NCI-H345 (cell line): ENCODE measurements at places on chromosomes 12 and 14.

DNA sequence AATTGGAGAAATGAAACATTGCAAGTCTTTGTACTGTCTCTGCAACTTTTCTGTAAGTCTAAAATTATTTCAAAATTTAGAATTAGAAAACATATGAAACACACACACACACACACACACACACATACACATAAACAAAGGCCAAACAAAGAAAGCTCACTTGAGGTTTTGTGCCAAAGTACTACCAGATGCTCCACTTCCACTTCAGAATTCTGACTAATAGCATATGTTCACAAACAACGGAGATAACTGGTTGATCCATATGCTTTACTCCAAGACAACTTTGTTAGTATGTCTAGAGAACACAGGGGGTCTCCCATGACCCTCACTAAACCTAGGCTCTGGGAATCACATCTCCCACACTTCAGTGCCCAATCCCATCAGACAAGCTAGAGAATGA, 133.8 kb upstream of the CLEC14A start:
- DNase-seq = no peak

GRCh38 chr14:72644758-72645489, 249.0 kb downstream of the DPF3 start:
- no peak for DNase-seq

GRCh38 chr14:90805662-90806540, 10.3 kb downstream of the TTC7B start:
- no peak for DNase-seq

- no peak for DNase-seq
These were observed 78.3 kb downstream of the NPAS3 start for GRCh38 chr14:33017016-33017415.

DNA sequence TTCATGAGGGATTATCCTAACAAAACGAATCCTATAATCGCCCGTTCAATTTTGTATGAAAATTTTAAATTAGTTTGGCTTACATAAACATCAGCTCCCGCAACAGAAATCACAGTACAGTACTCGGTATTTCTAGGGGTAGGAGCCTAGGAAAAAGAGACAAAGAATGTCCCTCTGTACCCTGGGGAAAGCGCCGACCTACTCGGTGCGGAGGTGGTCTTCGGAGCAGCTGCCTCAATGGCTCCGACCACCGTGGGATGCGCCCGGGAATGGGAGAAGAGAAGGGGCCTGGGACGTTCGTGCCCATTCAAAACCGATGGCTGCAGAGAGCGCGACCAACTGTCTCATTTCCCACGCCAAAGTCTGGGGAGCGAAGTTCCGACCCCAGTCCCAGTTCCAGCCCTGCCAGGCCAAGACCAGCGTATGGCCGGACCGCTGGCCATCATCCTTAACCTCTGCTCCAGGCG, 618 bp downstream of the GNPNAT1 start:
- no peak for DNase-seq

DNA sequence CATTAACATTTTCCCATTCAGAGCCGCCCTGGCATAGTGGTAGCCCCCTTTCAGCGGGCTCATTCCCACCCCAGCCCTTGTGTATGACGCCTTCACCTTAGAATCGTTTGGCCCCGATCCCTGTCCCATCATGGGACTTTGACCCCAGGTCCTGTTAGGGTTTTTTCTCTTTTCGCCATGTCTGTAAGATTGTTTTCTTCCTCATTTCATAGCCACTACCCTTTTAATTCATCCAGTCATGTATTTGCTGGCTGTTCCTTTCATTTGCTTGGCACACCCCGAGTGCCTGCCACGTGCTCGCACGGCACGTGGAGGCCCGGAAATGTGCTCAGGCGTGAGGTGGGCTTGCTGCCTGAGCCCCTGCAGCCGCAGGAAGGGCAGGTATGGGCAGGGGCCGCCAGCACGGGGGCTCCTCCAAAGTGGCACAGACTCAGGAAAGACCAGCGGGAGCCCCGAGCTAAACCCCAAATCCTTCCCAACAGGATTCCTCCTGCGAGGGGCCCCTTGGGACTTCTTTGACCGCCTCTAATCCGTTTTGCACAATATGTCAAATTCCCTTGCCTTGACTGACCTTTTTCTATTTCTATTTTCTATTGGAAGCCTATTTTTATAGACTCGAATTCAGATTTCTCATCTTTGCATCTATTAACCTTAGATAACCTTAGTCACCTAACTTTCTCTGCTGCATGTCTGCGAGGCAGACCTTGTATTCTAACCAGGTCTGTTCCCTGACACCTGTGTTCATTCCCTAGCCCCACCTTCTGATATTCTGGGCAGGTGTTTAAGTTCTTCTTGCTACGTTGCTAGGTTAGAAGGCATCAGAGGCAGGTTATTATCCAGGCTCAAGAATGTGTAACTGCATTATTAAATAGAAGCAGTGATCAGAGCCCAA, 114.8 kb downstream of the EML1 start:
- no peak for DNase-seq

GRCh38 chr14:51310505-51310944, 70.5 kb downstream of the TMX1 start:
- peak; percentile 4 for DNase-seq

DNA sequence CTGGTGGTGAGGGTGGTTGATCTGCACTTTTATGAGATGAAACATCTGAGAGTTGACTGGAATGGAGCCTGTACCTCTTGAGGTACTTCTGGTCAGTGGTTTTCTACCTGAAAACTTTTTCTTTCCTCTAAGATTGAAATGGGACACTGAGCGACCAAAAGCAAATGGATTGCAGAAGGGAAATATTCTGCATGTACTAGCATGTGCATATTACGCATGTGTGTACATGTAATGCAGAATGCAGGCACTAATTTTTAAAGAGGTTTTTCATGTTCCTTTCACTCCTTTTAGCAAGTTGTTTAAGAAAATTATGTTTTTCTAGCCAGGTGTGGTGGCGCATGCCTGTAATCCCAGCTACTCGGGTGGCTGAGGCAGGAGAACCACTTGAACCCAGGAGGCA, 28.7 kb upstream of the EID3 start:
- DNase-seq = no peak

DNA sequence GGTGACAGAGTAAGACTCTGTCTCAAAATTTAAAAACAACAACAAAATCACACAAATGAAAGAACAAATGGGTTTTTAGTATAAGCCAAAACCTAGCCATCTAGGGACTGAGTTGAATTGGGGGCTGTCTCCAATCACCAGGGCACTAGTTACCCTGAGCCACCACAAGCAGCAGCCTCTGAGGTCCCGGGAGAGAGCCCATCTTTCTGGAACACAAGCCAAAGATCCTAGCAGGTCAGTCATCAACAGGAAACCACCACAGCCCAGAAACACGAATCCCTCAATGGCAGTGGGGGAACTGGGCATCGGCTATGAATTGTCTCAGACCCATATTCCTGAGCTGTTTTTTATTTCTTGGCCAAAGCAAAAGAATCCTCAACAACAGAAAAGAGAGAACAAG, 75.3 kb downstream of the KDM2B start:
- DNase-seq = no peak

DNA sequence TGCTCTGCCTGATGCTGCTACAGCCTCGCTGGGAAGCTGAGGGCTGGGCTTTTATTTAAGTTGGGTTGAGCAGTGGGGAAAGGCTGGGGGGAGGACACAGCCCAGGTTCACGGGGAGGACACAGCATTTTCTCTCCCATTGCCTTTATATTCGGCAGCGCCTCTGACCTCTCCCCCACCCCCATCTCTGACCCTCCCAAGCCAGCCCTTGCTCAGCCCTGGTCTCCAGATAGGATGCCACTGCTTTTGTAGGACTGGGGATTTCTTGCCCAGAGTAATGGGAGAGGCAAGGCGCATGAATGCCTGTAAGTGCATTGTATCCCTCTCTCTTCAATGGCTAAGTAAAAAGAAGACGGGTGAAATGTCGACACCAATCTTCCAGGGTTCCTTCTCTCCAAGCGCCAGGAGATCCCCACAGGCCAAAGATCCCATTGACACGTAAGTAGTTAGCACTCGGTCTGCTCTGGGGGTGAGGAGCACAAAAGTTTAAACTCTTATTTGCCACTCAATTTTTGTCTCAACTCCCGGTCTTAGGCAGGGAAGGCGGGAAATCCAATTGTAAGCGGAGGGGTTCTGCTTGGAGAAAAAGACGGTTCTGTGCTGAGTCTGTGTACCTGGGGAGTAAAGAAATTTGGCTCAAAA, 4.6 kb downstream of the HOXC4 start:
- no peak for DNase-seq

GRCh38 chr12:63084501-63084900, 66.5 kb downstream of the AVPR1A start:
- no peak for DNase-seq

- DNase-seq = no peak
These were observed 1.6 kb upstream of the C1S start for GRCh38 chr12:7058850-7059395.

- no peak for DNase-seq
These were observed 71.9 kb upstream of the HOXC13 start for GRCh38 chr12:53866727-53867126.

GRCh38 chr12:54759751-54760150, 94.6 kb upstream of the MUCL1 start:
- DNase-seq = peak; percentile 53

DNA sequence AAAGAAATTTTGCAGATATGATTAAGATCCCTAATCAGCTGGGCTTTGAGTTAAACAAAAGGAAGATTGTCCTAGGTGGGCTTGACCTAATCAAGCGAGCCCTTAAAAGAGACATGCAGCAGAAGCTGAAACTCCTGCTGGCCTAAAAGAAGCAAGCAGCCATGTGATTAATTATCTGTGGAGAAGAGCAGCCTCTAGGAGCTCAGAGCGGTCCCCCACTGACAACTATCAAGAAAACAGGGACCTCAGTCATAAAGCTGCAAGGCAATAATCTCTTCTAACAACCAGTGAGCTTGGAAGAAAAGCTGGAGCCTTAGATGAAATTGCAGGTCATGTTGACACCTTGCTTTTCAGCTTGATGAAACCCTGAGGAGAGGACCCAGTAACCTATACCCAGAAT, 288.9 kb upstream of the CLEC14A start:
- no peak for DNase-seq

GRCh38 chr14:40985584-40985983, 621.1 kb upstream of the LRFN5 start:
- no peak for DNase-seq

GRCh38 chr14:64725879-64726584, 21.8 kb downstream of the PLEKHG3 start:
- no peak for DNase-seq

- DNase-seq = no peak
These were observed 172.2 kb downstream of the SLC41A2 start for GRCh38 chr12:104785886-104786285.

DNA sequence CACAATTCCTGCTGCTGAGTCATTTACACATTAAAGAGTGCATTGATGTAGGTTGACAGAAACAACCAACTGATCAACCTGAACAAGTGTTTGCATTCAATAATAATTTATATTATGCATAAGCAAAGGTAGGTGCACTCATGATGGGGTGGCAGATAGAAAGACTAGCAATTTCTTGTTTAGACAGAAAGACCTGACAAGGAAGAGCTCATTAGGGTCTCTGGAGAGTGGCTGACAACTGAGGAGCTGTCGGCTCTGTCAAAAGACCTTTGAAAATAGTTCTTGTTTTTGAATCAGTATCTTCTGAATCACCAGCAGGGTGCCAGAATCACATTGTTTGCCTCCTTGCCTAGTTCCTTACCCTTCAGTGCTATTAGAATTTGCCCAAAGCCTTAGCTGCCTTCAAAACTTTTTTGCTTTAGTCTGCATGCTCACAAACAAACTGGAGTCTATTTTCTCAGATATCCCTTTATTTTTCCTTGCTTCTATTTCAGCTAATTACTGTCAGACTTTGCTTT, 234.7 kb downstream of the BTG1 start:
- no peak for DNase-seq

DNA sequence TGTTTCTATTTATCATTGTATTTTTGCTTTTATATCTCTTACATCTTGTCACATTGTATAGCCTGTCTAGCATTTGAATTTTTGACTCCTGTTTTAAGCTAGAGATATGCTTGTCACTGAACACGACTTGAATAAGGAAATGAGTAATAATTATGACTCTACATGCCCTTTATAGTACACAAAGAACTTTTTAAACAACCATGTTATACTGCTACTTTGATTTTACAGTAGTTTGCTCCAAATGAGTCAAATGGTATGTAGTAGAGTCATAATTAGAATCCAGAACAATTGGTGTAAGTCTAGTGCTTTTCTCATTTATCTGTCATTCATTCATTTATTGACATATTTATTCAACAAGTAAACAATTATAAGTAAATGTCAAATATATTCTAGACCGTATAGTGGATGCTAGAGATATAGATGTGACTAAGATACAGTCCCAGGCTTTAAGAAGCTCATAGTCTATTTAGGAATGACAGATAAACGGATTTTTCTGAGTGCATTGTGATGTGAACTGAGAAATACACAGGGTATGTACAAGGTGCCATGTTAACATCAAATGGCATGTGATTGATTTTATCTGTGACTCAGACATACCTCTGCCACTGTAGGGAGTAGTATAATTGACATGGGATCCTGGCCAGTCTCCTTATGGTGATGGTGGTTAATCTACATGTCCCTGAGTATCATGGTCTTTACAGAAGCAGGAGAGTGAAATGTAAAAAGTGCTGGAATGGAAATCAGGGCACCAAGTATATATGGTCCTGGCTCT, 799.7 kb downstream of the DIO2 start:
- DNase-seq = no peak

DNA sequence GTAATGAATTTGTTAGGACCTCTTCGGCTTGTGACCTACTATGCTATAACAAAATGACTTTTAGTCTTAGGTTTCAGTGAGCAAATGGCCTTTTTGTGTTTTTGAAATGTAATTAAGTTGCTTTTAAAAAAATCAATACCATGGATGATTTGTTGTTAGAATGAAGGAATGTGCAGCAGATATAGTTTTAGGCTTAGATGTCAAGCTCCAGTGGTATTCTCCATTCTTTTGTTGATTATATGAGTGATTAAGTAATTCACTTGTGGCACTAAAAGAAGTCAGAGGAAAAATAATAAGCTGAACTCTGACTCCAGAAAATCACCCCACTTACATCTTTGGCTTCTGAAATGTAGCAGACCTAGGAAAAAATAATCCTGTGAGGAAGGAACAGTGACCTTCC, 474.1 kb upstream of the MIS18BP1 start:
- no peak for DNase-seq

- no peak for DNase-seq
These were observed 34.1 kb downstream of the AP5M1 start for GRCh38 chr14:57302883-57303282.

DNA sequence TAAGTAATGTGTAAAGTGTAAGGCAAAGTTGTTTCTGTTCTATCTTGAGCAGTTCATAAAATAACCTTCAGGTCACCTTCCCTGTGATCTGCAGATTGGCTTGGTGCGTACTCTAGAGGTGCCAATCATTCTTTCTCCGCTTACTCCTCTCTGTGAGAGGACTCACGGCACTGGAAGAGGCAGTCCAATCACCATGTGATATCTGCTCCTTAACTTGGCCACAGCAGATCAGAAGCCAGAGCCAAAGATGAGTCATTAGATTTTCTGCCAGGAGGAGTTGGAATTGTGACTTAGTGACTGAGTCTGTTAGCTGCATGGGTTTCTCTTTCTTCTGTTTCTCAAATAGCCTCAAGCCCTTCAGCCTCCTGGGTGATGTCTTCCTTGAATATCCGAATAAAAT, 165.5 kb downstream of the SLC41A2 start:
- DNase-seq = no peak

- no peak for DNase-seq
These were observed 9.1 kb upstream of the FBXL14 start for GRCh38 chr12:1603269-1603993.
